Suprapubic skin (tissue), 4 donors: ENCODE measurements at places on chromosomes 7 and 10. TPM values are rescaled to one million over a fixed set of nuclear protein-coding genes. Genes with fewer than 3 reads are reported as not detected.

DNA sequence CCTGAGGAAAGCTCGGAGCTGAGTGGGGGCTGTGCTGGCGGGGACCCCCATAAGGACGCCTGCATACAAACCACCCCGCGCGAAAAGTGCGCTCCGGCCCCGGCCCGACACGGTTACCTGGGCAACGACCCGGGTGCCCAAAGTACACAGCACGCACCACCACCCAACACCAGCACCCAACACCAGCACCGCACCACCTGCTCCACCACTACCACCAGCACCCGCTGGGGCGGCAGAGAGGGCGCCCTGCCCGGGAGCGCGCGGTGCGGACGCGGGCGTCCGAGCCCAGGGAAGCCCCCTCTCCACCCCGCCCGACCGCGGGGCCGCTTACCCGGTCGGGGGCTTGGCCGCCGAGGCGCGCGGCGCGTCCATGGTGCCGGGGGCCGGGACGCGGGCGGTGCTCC is 345 bp downstream of the COBL start:
- H3K27ac ChIP-seq: peak overlapping the region; percentile 88
- no peaks in the 10 kb centered on the region for H3K36me3 ChIP-seq
- H3K4me3 ChIP-seq: peak overlapping the region; percentile 71
- peaks cover 26% of the 10 kb centered on the region for H3K27me3 ChIP-seq

DNA sequence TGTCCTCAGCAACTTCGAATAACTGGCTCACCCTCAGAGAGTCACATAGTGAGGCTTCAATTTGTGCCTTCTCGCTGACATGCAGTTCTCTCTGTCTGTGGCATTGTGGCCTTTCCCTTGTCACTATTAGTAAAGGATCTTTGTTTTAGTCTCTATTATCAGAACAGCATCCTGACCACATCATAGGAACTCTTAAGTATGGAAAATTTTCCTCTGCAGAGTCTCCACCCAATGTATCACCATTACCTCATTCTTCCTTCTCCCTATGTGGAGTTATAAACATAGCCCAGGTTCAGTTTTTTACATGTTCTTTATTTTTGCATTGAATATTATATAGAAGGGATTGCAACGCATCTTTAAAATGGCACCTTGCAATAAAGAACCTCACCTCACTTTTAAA is 112.9 kb downstream of the FAM107B start:
- no peak for DNase-seq
- no peak overlapping the region for H3K4me3 ChIP-seq
- no peaks in the 10 kb centered on the region for H3K27me3 ChIP-seq
- H3K27ac ChIP-seq: no peak overlapping the region

The OR2A12 gene
- not detected for total RNA-seq

The SPDYE5 gene
- not detected for total RNA-seq

DNA sequence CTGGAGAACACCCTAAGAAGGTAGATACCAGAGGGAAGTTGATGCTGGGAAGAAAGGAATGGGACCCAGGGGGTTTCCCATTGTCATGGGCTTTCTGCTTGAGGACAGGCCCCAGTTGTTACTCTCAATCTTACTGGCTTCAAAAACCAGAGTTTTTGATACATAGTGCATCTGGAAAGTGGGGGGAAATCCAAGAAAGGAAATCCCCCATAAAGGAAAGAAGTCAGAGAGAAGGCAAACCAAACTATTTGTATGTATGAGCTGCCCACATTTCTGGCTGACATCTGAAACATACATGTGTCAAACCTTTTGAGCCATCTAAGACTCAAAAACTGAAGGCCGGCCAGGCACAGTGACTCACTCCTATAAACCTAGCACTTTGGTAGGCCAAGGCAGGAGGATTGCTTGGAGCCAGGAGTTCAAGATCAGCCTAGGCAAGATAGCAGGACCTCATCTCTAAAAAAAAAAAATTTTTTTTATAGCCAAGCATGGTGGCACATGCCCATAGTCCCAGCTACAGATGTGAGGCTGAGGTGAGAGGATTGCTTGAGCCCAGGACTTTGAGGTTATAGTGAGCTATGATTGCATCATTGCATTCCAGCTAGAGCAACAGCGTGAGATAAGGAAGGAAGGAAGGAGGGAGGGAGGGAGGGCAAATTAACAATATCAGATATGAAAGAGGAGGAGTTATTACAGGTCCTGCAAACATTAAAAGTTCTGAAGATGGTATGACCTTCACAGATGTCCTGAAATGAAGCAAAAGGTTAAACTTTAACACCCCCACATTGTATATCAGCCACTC is 6.7 kb upstream of the COA1 start:
- H3K27ac ChIP-seq: no peak overlapping the region
- H3K27me3 ChIP-seq: no peaks in the 10 kb centered on the region
- no peak for DNase-seq
- H3K4me3 ChIP-seq: no peak overlapping the region
- no peaks in the 10 kb centered on the region for H3K4me1 ChIP-seq
- H3K36me3 ChIP-seq: no peaks in the 10 kb centered on the region
